ENCODE measurements at places on chromosomes 12 and 14.
A peak's percentile ranks its signal among the peaks of the same experiment; 100 is the strongest.

- no peak for DNase-seq
Observed at GRCh38 chr14:30240018-30240417, 312.4 kb upstream of the PRKD1 start.

- DNase-seq, result no peak
Observed at GRCh38 chr12:123148223-123148622, 2.7 kb downstream of the PITPNM2 start.

DNA sequence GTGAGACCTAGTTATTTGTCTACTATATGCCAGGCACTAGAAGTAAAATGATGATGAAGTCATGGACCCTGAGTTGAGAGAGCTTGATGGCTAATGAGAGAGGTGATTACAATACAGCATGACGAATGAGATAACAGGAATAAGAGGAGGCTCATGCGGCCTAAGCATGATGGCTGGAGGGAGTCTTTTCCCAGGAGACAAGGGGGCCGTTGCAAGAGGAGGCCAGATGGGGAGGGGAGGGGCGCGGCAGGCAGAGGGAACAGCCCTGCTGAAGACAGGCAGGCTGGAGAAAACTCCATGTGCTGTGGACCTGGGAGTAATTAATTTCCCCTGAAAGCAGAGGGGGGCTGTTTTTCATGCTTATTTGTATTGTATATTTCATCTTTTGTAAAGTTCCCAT, 144.7 kb upstream of the RFLNA start:
- no peak for DNase-seq

DNA sequence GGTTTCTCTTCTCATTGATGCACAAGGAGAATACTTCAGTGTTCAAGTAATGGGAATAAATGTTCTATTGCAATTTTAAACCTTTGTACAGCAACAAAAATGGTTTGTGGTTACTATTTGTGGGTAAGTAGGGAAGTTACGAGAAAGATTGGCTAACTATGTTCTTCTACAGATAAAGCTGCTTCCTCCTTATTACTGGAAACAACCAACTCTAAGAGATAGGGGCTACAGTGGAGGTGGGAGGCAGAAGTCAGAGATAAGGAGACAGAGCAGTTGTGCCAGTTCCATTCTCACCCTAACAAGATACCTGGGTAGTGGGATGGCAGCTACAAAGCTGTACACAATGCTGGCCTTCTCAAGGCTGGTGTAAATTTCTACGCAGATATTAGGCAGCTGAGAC, 16.2 kb downstream of the NOXRED1 start:
- no peak for DNase-seq

DNA sequence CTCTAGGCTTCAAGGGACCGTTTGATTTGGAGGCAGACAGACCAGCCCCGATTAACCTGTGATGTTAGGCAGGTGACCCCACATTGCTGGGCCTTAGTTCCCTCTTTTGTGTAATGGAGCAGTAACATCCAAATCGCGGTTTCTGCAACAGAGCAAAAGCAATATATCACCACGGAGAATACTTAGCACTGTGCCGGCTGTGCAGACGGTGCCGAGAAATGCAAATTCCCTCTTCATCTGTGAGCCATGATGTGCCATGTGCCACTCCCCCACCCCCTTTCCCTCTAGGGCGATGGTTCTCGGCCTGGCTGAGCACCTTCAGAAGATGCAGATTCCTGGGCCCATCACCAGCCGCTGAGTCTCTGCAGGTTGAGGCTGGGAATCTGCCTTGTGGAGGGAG, 10.9 kb downstream of the BCL7A start:
- no peak for DNase-seq

- DNase-seq, result peak; percentile 93
Observed at GRCh38 chr12:104524034-104524832, 67.5 kb downstream of the CHST11 start.

GRCh38 chr12:6963791-6964413, 6.6 kb downstream of the PHB2 start:
- DNase-seq, result no peak

- DNase-seq, result no peak
Observed at GRCh38 chr12:4147031-4147481, 126.5 kb upstream of the CCND2 start.

DNA sequence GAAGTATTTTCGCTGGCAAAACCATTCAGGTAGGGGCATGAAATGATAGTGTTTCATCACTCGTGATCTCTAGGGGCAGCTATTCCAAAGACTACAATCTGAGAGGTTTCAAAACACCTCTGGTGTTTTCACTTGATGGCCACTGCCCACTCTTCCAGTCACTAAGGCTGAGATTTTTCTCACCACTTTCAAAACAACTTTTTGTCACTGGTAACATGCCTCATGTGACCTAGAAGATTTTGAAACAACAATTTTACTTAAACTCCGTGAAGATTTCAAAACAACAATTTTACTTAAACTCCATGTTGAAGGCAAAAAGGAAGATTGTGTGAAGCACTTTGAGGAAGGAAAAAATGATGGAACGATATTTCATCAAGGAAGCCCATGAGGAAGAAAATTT, 1.2 kb upstream of the IRAK3 start:
- DNase-seq, result no peak

GRCh38 chr12:100842156-100842555, 47.6 kb downstream of the ANO4 start:
- DNase-seq, result no peak

DNA sequence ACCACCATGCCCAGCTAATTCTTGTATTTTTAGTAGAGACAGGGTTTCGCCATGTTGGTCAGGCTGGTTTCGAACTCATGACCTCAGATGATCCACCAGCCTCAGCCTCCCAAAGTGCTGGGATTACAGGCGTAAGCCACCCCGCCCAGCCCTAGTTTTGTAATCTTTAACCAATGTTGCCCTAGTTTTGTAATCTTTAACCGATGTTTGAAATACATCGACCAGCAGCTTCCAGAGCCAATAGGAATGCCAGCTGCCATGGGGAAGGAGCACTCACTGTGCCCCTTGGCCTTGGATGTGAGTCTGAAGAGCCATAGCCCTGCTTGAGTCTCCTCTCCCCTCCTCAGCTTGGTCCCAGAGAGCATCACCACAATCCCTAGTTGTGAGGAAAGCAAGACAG, 209.3 kb upstream of the RGS6 start:
- DNase-seq, result no peak

- DNase-seq, result no peak
Observed at GRCh38 chr12:13288501-13288900, 92.0 kb downstream of the EMP1 start.

DNA sequence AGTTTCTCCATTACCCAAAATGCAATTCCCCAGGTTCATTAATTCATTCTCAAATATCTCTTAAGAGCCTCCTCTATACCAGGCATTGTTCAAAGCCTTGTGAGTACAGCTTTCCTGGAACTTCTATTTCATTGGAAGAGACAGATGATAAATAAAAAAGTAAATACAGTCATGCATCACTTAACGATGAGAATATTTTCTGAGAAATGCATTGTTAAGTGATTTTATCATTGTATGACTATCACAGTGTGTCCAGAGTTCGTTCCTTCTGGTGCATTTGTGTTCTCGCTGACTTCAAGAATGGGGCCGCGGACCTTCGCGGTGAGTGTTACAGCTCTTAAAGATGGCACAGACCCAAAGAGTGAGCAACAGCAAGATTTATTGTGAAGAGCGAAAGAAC, 66.0 kb downstream of the ANO4 start:
- no peak for DNase-seq

GRCh38 chr12:40107803-40108620, 2.1 kb upstream of the SLC2A13 start:
- no peak for DNase-seq

DNA sequence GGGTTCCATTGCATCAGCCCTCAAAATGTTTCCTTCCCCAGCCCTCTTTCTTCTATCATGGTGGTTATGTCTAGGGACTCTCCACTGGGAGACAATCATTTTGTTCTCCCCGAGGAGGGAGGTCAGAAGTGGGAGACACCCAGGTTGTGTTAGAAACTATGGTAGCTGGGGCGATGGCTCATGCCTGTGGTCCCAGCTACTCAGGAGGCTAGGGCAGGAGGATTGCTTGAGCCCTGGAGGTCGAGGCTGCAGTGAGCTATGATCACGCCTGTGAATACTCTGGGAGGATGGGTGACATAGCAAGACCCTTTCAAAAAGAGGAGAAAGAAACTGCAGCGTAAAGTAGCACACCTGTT, 13.0 kb upstream of the LRRC23 start:
- no peak for DNase-seq

GRCh38 chr14:91417983-91418386, 365 bp upstream of the CCDC88C start:
- peak; percentile 40 for DNase-seq

GRCh38 chr12:117038919-117039318, 60.3 kb downstream of the TESC start:
- no peak for DNase-seq

- DNase-seq, result no peak
Observed at GRCh38 chr12:21676776-21677175, 19.1 kb upstream of the LDHB start.

- no peak for DNase-seq
Observed at GRCh38 chr12:8987685-8988084, 1.7 kb upstream of the KLRG1 start.

- no peak for DNase-seq
Observed at GRCh38 chr12:115245020-115245419, 561.0 kb upstream of the TBX3 start.

- no peak for DNase-seq
Observed at GRCh38 chr12:124322271-124322998, 27.5 kb downstream of the RFLNA start.

DNA sequence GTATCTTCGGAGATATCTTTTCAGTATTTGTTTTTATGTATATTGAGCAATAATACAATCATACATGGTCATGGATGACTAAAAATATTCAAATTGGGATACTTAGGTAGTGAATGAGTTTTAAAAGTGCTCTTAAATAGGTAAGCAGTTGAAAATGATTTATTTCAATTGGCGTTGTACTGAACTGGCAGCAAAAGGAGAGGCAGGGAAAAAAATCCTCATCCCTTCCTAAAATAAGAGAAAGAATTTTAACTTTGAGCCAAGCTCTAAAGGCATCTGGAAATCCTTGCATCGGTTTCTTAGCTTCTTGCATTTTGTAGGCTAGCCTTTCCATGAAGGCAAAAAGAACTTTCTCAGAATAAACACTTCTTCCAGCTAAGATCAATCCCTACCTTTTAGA, 125.2 kb downstream of the MGST1 start:
- no peak for DNase-seq

- no peak for DNase-seq
Observed at GRCh38 chr14:76808011-76808410, 4.7 kb downstream of the ANGEL1 start.

DNA sequence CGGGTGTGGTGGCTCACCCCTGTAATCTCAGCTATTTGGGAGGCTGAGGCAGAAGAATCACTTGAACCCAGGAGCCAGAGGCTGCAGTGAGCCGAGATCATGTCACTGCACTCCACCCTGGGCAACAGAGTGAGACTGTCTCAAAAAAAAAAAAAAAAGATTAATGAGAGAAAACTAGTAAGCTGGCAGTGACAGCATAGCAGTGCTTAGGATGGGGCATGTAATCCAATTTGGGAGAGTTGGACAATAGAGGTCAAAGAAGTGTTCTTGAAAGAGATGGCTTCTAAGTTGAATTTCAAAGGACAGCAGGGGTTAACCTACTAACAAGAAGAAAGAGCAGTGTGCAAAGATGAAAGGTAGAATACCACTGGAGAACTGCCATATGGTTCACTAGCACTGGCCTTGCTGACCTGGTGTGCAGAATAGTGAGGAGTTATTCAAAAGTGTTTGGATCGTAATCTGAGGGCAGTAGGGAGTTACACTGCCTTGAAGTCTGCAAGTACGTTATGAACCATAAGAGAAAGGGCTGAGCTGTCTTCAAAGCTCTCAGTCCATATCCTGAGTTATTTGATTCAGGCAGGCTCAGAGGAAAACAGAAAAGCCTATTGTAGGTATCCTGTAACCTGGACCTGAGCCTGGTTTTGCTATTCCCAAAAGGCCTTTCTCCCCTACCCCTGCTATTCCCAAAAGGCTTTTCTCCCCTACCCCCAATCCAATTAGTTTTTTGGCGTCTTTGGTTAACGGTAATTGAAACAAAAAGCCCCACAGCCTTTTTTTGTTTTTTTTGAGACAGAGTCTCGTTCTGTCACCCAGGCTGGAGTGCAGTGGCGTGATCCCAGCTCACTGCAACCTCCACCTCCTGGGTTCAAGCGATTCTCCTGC, 3.4 kb downstream of the XPOT start:
- no peak for DNase-seq

- DNase-seq, result no peak
Observed at GRCh38 chr14:96077983-96078624, 38.9 kb downstream of the C14orf132 start.

GRCh38 chr12:56987551-56988053, 18.7 kb downstream of the ZBTB39 start:
- DNase-seq, result peak; percentile 69

GRCh38 chr14:32004300-32004699, 72.8 kb upstream of the ARHGAP5 start:
- no peak for DNase-seq

DNA sequence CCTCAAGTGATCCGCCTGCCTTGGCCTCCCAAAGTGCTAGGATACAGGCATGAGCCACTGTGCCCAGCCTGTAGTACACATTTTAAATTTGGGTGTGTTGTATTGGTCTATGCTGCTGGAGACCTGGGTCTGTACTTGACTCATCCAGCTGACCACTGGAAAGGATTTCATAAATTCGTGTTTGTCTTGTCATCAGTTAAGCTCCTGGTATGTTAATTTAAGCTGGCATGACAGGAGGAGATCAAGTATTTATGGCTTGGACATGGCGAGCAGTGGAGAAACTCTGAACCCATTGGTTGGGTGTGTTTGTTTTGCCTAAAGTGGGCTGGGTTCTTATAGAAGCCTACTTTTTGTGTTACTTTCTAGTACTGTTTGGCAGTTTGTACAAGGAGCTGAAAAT, 24.2 kb downstream of the YY1 start:
- no peak for DNase-seq

DNA sequence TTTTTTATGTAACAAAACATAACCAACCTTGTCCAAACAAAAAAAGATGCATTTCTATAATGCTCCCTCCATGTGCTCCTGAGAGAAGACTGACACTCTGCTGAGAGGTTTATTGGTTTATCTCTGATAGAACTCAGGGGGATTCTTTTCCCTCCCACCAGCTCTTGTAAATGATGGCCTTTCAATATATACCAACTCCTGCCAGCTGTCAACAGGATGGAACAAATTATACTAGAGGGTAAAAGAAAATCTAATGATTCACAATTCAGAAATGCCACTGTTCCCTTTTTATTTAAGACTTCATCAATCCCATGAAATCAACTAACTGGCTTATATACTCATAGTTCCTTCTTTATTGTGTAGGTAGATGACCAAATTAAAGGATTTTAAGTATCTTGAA, 25.4 kb downstream of the PSMC1 start:
- DNase-seq, result no peak

GRCh38 chr12:3646561-3647241, 106.2 kb downstream of the CRACR2A start:
- DNase-seq, result no peak

- no peak for DNase-seq
Observed at GRCh38 chr12:22729957-22730443, 105.0 kb downstream of the ETNK1 start.
